ENCODE measurements at places on chromosomes 5 and 9.

- no peak for DNase-seq
Measured at GRCh38 chr5:180633283-180634177, 15.9 kb downstream of the FLT4 start.

- no peak for DNase-seq
Measured at GRCh38 chr9:116337015-116337414, 183.4 kb downstream of the PAPPA start.

GRCh38 chr5:73180566-73180965 is 7.6 kb downstream of the TMEM174 start:
- DNase-seq: no peak

DNA sequence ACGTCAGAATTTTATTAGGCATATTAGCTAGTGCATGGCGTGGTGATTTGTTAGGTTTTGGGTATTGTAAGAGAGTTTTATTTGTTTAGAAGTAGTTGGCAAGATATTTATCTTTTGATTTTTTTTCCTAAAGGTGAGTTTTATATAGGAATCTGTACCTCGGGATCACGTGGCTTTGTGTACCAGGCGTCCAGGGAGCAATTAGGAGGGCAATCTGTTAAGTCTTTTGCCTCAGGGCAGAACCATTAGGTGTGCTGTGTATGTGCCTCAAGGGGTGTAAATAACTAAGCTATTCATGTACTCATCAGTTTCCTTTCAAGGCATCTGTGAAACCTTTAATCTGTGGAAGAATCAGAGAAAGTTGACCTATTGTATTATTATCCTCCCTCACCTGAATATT is 39.4 kb downstream of the ZSWIM6 start:
- DNase-seq: no peak

DNA sequence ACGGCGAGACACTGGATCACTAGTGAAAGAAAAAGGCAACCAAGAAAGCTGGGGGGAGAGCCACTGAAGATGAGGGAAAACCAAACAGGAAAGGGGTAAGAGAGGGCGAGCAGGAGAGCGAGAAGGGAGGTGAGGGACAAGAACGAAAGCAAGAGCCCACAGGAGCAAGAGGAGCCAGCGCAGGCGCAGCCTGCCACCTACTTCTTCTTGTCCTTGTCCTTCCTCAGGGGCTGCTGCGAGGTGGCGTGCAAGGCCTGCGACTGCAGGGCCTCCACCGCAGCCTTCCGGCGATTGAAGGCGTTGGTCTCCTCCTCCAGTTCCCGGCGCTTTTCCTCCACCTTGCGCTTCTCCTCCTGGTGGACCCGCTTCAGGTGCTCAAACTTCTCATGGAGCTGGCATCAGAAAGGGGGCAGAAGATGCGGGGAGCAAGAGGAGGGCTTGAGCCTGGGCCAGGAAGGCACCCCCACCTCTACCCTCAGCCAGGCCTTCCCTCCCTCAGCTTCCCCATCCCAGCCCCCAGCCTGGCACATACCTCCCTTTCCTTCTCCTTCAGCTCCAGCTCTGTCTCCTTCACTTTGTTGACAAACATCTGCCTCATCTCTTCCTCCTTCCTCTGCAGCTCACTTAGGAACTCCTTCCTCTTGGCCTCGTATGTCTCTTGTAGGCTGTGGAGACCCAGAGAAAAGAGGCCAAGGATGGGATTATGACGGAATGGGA is 13.5 kb downstream of the CCNI2 start:
- no peak for DNase-seq

GRCh38 chr5:54291498-54291897 is 18.9 kb downstream of the ARL15 start:
- no peak for DNase-seq

GRCh38 chr5:95261437-95262175 is 23.3 kb downstream of the MCTP1 start:
- no peak for DNase-seq

DNA sequence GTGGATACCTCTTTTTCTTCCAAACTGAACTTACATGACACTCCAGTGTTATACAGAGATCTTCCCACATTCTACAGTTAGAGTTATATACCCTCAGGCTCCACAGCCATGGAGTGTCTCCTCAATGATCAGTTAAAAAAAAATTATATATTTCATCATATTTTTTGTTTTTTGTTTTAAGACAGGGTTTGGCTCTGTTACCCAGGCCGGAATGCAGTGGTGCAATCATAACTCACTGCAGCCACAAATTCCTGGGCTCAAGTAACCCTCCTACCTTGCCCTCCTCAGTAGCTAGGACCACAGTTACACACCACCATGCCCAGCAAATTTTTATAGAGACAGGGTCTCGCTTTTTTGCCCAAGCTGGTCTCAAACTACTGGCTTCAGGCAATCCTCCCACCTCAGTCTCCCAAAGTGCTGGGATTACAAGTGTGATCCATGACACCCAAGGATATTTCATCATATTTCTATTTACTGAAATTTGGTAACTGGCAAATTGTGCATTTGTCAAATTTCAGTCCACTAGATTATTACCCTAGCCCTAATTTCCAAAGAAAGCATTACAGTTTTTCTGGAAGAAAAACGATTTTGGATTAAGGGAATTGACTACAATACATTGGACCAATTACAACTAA is 18.1 kb upstream of the SCAI start:
- no peak for DNase-seq

DNA sequence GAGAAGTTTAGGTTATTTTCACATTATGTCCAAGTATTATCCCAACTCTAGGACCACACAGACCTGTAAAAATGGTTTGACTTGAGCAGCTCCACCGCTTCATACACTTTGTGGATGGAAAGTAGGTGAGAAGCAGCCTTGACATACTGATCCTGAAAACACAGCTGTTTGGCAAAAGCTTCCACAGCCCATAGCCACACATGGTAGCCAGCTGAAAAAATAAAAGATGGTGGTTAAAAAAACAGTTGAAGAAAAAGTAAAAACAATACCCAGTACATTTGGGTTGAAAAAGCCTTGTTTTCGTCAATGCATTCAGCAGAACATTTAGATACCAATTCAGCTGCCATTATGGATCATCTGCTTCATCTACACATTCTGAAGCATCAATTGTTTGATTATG is 36.7 kb downstream of the GEMIN5 start:
- no peak for DNase-seq

DNA sequence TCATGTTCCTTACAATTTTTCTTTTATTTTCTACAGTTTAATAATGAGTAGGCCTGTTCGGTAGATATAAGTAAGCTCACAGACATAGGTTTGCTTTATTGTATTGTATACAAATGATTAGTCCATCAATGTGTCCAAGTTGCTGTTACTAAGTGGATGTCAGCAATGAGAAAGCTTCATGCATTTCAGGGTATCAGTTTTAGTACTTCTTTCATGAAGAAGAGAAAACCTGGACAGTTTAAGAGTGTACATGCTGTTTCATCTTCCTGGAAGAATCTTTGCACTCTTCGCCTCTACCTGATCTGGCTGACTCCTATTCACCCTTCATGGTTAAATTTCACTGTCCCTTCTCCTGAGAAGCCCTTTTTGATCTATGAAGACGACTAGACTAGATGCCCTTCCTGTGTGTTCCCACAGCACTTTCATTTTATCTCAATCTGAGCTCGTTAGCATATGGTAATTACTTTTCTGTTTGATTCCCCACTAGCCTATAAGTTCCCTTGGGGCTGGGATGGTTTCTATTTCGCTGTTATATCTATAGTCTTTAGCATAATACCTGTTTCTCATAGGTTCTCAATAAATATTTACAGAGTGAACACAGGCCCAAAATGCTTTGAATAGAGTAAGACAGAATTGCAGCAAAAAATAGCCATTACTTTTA is 70.7 kb downstream of the CETN3 start:
- DNase-seq: no peak

DNA sequence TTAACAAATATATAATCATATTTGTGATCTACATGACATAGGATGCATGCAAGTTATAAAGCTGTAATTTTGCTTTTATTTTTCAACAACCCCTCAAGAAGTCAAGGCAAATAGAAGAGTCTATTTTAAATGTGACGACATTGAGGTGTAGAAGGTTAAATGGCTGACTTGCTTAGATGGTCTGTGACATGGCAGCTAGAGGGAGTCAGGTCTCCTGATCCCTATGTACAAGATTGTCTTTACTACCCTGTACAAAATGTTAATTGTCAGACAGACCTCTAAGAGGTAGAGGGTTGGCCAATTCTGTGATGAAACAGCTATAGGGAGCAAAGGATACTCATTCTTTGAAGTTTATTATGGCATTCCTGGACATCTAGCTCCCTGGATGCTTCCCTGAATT is 380.9 kb upstream of the MEF2C start:
- no peak for DNase-seq

GRCh38 chr9:33698267-33698666 is 97.1 kb upstream of the PRSS3 start:
- no peak for DNase-seq

- DNase-seq: no peak
Measured at GRCh38 chr5:151683444-151683843, 3.3 kb downstream of the SPARC start.

DNA sequence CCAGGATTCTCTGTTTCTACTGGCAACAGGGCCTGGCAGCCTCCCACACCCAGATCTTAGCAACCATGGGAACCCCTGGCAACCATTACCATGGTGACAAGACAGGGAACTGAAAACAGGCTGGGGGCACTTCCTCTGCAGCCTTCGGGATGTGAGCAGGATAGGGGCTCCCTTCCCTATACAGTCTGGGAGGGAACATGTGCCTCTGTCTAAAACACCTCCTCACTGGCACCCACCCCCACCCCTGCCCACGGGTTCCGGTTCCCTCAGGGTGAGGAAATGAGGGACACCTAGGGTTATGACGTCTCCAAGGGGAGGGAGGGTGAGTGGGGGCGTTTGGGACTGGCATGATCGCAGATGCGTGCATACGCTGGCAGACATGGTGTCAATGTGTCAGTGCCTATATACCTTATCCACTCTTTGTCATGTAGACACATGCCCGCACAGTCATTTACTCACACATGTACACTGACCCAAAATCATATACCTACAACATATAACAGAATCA is 3.0 kb upstream of the DNAJB5 start:
- DNase-seq: no peak

DNA sequence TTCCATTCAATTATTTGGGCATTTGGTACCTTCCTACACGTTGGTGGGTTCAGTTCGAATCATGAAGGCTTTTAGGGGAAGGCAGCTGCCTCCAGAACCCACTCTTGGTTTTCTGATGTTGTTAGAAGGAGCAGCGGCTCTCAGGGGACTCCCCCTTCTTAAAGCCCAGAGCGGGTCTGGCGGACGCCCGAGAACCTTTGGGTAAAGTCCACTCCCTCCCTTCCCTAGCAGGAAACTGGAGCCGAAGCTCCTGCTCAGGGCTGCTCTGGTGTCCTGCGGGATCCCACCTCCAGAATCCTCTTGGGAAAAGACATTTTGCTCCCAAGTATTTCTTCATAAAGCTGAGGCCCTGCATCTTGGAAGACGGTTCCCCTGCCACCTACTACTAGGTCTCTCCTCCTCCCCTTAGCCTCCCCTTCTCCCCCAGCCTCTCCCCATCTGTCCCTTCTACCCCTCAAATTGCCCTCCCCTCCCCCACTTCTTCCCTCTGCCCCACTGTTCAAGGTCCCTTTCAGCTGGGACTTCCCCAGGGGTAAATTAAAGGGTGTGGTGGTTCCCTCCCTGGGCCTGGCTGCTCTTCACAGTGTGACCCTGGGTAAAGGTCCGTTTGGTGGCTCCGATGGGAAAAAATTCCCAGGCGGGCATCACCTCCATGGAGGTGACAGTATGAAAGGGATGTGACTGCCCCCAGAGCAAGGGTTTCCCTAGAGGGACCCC is 9.3 kb downstream of the IRX4 start:
- no peak for DNase-seq

DNA sequence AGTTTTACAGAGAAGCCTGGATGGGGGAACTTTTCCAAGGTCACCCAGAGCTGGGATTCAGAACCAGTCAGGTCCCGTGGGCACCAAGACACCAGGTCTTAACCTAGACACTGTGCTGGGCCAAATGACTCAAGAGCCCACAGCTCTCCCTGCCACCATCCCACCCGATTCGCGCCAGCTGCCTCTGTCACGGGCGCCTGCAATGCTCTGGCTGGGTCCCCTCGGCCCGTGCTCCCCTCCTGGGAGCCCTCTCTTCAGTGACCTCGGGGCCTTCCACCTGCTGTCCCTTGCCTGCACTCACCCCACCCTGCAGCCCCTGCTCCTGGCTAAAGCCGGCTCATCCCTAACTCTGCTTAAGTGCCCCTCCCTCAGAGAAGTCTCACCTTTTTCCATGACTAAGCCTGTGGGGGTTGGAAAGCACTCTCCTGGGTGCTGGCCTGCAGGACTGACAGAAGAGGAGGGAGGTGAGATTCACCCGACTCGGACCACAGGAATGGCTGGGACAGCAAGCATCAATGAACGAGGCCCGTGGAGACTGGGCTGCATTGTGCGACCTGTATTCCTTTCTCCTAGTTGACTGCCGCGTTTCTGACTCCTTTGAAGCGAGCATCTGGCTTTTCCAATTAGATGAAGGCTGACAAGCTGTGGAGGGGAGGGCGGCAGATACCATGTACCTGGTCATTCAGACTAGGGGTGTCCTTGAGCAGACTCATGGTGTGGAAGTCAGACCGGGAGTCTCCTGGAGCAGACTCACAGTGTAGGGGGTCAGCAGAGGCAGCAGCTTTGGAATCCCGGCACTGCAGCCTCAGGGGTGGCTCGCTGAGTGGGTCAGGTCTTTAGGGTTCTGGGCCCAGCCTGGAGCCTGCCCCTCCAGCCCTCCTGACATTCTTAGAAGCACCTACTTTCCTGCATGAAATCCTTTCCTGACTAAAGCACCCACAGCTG is 5.8 kb upstream of the IL4 start:
- no peak for DNase-seq

- DNase-seq: no peak
Measured at GRCh38 chr9:88682431-88682831, 147.5 kb downstream of the NXNL2 start.

GRCh38 chr5:133086366-133086875 is 34.6 kb downstream of the HSPA4 start:
- no peak for DNase-seq

- DNase-seq: no peak
Measured at GRCh38 chr5:55724281-55724680, 12.2 kb upstream of the SLC38A9 start.

- no peak for DNase-seq
Measured at GRCh38 chr5:35518104-35518503, 99.6 kb upstream of the SPEF2 start.

DNA sequence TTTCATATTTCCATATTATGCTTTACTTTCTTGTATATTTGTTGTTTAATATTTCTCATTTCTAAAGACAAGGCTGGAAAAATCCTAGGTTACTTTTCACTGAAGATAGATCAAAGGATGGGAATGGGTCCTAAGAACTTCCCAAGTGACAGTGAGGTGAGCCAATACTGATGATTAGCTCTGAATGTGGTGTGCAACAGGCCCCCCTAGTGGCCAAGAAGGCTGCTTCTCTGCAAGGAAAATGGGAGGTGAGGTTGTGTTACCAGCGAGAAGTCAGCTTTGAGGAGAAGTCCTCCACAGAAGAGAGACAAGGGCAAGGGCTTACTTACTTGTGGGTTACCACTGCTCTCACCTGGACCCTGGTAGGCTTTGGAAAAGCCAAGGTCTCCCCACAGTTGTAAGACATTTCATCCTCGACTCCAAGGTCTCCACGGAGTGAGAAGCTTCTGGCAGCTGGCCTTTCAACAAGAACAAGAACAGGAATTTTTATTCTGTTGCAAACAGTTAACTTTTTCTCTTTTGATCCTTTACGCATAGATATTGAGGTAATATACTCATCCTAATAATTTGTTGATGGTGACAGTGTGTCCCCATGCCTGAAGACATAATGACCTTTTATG is 69.9 kb downstream of the MAMDC2 start:
- no peak for DNase-seq

Data from activated T-helper 1 cell treated with Interleukin-2 at 50 U/mL for 16 hours (primary cell).